ENCODE measurements at places on chromosomes 12 and 14.
A peak's percentile ranks its signal among the peaks of the same experiment; 100 is the strongest.

GRCh38 chr12:54214553-54215406, 26.0 kb upstream of the SMUG1 start:
- peak; percentile 95 for DNase-seq

DNA sequence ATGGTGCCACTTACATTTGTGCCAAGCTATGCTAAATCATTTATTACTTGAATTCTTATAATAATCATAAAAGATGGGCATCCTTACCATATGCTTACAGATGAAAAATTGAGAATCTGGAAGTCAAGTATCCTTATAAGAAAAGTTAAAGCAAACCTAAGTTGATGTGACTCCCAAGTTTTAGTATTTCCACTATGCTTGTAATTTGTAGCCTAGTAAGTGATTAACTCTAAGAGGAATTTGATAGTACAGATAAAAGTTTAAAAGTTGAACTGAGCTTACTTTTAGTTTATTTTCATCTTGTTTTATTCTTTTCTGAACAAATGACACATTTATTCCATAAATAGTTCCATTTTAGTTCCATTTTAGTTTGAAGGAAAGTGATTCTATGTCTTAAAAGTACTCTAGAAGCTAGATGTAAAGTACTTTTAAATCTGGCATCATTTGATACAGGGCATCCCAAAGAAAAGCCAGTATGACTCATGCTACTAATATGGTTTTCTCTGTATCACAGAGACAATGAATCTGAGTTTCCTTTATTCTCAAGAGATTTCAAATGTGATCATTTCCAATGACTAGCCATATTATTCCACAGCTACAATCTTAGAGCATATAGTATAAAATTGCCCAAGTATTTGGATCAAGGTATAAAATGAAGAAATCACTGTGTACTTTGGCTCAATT, 596.0 kb downstream of the SLC16A7 start:
- DNase-seq, result no peak

GRCh38 chr12:50986966-50987737, 34.8 kb downstream of the HIGD1C start:
- DNase-seq, result peak; percentile 49

DNA sequence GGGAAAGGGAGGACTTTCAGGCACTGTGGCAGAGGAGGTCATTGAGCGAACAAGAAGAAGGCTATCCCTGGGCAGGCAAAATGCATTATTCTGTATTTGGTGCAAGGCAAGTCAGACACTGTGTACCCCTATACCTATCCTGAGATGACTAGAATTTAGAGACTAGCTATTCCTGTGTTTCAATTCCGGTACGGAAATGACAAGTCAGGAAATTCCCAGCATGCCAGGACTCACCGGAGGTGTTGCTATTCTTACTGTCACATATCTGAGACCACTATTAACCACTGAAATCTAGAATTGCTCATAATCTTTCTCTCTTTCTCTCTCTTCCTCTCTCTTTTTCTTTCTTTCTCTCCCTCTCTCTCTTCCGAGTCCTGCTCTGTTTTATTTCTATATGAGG, 297.1 kb downstream of the PDZRN4 start:
- DNase-seq, result no peak

DNA sequence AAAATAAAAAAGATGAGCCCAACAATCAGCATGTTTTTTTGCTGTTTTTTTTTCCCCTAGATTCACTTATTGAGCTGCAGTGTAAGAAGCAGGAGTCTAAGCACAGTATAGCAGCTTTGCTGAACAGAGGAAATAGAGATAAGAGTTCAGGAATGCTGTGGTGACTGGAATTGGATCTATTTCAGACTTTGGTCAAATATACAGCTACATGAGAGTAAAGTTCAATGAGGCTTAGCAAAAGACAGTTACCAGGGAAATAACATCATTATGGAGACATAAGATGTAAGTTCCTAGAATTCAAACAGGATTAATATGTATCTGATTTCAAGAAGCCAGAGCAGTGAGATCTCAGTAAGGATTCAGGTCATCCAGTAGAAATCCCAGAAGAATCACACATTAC, 613.0 kb downstream of the RPS29 start:
- no peak for DNase-seq

GRCh38 chr12:84554199-84554723, 358.3 kb downstream of the SLC6A15 start:
- DNase-seq, result no peak

DNA sequence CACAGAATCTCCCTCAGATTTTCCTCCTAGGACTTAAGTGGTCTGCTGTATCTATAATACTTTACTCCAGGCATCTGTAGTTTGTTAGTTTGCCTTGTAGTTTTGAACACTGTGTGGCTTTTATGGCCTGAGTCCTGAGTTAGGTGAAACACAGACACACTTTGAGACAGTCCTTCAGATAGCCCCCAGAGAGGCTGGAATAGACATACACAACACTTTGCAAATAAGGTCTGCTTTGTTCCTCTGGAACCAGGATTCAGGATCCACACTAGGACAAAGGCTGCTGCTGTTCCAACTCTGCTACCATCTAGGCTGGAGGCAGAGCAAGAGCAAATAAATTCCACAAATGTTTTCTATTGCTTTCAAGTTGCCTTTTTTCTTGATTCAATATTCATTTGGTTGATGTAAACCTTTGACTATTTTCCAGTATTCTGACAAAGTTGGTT, 41.4 kb upstream of the INSM2 start:
- DNase-seq, result no peak

DNA sequence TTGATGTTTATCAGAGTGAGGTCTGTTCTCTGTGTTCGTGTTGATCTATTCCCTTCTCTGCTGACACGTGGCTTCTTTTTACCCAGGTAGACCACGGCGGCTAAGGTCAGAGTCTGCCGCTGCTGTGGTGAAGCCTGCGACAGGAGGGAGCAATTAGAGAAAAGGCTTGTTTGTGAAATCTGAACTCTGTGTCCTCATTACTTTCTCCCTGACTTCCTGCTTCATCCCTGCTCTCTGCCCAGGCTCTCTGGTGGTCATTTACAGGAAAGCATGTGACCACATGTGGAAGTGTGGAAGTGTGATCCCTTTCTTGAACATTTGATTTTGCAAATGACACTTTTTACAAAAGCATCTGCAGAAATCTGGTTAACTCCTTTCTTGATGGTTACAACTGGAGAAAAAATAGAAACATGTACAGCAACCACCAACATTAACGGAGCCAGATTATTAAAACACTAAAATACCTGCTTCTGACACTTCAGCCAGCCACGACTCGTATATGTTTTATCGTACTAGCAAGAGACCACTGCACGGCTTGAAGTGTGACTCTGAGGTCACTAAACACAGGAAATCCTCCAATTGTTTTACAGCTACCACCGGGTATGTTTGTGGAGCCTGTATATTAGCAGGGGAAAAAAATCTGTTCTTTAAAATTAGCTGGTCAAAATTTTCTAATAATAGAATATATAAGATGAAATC, 388.6 kb upstream of the TMPO start:
- no peak for DNase-seq

- DNase-seq, result no peak
These were observed 2.4 kb downstream of the CRIP2 start for GRCh38 chr14:105476831-105477659.

GRCh38 chr12:19451196-19451595, 11.9 kb downstream of the AEBP2 start:
- DNase-seq, result no peak

GRCh38 chr14:53533384-53533970, 380.4 kb upstream of the DDHD1 start:
- no peak for DNase-seq

DNA sequence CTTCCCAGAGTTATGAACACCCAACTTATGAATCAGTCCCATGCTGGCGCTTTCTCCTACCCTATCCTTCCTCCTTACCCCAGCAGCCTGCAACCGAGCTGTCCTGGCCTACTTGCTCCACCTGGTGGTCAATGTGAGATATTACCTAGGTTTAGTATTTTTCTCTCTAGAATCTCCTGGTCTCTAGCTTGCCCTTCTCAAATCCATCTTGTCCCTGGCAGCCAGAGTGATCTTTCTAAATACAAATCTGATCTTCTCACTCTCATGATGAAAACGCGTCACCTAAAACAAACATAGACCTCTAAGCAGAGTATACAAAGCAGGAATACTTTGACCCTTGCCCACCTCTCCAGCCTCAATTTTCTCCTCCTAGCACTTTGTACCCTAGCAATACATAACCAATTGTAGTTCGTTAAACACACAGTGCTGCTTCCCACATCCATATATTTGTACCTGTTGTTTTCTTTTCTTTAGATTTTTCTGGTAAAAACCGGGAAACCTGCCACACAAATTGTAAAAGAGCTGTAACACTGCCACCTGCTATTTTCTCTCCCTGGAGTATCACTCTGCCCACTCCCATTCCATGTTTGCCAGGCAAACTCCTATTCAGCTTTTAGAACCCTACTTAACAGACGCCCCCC, 20.0 kb upstream of the TCP11L2 start:
- peak; percentile 84 for DNase-seq

DNA sequence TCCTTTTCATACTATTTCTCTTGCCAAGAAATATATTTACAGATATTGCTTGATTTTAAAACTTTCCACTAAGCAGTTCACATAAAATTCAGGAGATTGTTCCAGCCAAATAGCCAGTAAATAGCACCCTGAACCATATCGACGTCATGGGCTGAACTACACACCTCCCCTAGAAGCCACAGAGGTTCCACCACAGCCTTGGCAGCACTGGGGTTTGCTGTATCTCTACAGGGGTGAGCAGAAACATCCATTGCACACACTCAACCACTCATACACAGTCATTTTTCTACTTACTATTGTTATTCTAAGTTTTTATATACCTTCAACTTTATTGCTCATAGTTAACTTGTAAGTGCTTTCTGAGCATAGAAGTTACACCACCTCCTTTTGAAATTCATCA, 8.1 kb upstream of the EIF2S3B start:
- no peak for DNase-seq

- DNase-seq, result peak; percentile 68
These were observed 778 bp downstream of the TCP11L2 start for GRCh38 chr12:106303202-106303820.

DNA sequence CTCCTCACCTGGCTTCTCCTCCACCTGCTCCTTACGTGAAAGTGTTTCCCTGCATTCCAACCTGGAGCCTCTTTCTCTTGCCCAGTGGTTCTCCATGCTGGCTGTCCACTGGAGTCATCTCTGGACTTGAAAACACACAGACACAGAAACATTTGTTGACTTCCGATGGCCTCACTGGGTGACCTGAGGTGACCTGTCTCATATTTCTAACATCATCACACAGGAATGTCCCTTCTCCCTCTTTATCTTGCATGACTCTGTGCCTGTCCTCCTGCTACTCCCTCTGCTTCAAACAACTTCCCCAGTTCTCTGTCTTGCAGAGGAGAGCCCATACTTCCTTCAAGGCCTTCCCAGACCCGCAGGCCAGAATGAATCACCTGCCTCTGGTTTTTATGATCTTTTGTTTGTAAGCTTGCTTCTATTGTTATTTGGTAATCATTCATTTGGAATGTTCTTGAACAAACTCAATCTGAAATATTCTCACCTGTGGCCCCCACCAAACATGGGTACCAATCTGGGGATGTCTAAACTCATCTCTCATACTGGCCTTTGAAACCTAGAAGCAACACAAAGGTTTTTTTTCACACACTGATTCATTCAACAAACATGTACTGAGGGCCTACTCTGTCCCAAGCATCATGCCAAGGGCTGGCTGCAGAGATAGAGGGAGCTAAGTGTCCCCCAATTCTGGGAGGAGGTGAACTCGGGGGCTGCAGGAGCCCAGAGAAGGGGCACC, 9.7 kb upstream of the RIN3 start:
- no peak for DNase-seq

- DNase-seq, result no peak
These were observed 52.9 kb downstream of the EGLN3 start for GRCh38 chr14:33897878-33898535.

- DNase-seq, result no peak
These were observed 63.5 kb upstream of the C14orf180 start for GRCh38 chr14:104515811-104516780.

DNA sequence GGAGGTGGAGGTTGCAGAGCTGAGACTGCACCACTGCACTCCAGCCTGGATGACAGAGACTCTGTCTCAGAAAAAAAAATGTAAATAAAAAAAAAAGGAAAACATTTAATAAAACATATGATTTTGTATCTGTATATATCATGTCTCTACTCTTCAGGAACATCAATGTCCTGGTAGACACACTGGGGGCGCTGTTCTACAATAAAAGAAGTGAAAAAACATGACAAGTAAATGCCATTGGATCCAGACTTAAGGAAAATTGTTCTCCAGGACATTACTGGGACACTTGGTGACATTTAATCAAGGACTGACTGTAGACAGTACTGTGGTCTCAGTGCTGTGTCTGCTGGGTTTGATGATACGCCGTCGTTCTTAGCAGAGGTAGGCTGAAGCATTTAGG, 15.5 kb upstream of the KLC1 start:
- DNase-seq, result peak; percentile 1

- DNase-seq, result no peak
These were observed 24.8 kb downstream of the KLC1 start for GRCh38 chr14:103653805-103654204.

DNA sequence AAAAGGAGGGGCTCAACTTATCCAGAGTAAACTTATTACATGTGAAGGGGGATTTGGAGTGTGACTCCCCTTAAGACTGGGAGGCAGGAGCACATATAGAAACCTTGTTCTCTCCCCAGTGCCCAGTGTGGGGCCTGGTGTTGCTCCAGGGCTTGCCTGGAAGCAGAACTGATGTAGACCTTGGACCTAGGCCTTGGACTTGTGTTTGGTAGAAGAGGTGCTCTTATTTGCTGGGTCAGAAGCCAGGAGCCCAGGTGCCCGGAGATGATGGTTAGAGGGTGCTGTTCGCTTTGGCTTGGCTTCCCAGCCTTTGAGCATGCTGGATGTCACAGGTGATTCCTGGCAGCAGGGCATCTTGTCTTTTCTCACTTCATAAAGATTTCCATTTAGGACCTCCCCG, 110.4 kb downstream of the SMOC1 start:
- no peak for DNase-seq

- DNase-seq, result peak; percentile 84
These were observed 11.0 kb upstream of the FBXL14 start for GRCh38 chr12:1605129-1606020.

GRCh38 chr12:3670083-3670620, 82.8 kb downstream of the CRACR2A start:
- no peak for DNase-seq

GRCh38 chr14:63045612-63046320, 508 bp upstream of the KCNH5 start:
- no peak for DNase-seq

DNA sequence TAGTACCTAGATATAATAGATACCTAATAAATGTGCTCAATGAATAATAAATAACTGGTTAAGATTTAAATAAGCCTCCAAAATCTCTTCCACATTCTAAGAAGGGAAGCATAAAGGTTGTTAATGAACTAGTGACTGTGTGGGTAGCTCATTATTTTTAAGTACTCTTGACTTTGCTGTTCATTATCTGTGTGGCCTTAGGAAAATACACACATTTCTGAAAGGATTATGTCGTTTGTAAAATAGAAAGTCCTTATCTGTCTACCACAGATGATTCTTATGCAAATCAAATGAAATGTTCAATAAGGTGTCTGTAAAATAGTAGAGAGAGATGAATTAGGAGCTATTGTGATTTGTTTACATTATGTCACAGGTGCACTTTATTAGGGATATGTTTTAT, 119.5 kb downstream of the LRRK2 start:
- no peak for DNase-seq

GRCh38 chr14:20564501-20564997, 3.7 kb upstream of the RNASE9 start:
- no peak for DNase-seq
